Left ventricle myocardium superior (tissue), 1 donor: ENCODE measurements at places on chromosomes 7 and 10.

DNA sequence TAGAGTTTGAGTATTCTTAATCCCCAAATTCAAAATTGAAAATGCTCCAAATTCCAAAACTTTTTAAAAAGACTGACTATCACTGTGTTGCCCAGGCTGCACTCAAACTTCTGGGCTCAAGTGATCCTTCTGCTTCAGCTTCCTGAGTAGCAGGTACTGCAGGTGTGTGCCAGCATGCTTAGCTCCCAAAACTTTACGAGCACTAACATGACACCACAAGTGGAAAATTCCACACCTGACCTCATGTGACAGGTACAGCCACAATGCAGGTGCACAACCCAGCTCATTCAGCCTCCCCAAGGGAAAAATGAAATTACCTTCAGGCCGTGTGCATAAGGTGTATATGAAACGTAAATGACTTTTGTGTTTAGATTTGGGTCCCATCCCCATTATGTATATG, 16.5 kb downstream of the CDC123 start:
- no peak for DNase-seq

DNA sequence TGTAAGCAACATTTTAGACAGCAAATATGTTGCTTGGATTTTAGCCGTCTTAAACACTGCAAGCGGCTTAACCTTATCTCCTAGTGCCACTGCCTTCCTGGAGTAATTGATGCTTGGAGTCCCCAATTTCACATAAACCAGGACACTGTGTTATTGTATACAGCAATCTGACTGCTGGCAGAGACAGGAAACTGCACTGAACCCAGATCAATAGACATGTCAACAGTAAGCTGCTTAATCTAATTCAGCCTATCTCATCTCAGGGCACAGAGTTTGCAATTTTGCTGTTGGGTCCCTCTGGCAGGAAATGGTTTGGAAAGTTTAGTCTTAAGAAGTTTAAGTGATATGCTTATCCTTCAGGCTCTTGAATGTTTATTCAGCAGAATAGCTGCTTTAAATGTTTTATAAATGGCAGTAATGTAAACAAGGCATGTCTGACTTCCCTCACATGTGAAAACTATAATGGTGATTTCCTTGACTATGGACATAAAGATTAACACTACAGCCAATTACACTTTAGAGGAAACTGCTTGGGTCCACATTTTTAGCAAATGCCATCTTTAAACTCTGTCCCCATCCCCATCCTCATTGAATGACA, 598.6 kb downstream of the PARD3 start:
- no peak for DNase-seq

DNA sequence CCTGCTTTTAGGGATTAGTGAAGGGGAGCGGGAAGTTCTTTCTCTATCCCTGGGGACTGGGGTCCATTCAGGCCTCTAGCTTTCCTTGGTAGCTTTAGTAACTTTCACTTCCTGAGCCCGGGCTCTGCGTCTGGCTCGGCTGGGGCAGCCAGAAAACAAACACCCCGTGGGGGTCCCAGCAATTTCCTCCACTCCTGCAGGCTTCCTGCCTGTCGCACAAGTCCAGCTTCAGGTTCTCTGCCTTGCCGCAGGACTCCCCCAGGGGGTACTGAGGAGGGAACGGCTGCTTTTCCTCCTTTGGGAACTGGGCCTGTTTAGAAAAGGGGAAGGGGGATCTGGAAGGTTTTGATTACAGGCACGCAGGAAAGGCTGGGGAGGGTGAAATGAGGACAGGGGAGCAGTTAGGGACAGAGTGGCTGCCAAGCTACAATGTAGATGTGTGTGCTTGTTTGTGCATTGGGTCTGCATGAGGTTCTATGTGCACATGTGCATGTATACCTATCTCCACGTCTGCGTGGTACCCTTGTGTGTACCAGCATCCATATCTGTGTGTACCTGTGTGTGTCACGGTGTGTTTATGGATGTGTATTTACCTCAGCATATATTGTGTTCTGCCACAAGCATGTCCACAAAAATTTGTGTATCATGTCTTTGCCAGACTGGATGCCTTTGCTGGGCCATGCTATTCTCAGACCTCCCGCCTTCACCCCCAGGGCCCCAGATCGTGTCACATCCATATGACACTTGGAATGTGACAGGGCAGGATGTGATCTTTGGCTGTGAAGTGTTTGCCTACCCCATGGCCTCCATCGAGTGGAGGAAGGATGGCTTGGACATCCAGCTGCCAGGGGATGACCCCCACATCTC, 2.0 kb downstream of the KAZALD1 start:
- DNase-seq, result no peak

- no peak for DNase-seq
These were observed 151.2 kb downstream of the TPST1 start for GRCh38 chr7:66356277-66356721.

- DNase-seq, result no peak
These were observed 155.2 kb downstream of the MAGI2 start for GRCh38 chr7:79298145-79298760.

GRCh38 chr7:39978230-39978934, 28.3 kb downstream of the CDK13 start:
- no peak for DNase-seq

DNA sequence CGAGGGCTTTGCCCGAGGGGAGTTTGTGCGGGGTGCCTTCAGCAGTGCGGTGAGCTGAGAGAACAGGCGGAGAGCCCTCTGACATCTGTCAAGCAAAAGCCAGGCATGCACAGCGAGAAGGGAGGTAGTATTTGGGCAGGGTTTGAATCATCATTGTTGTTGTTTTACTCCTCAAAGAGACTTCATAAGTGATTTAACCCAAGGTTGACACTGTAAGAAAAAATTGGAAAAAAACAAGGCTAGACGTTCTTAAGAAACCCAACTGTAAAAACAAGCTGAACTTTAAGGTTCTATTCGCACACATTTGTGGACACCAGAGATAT, 1.3 kb downstream of the ADAM22 start:
- no peak for DNase-seq

DNA sequence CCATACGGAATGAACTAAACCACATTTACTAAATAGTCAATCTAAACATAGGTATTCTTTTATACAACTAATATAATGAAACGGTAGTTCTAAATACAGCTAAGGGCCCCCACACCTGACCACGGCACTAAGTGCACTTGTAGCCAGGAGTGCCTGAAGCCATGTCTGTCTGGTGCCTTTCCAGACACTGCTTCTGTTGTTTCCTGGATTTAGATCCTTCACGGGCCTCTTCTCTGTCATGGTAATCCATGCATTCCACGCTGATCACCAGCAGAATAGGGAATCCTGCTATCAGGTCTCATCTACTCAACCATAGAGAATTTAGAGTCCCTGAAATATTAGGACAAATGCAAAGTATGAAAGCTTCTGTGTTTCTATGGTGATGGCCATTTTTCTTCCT, 37.8 kb downstream of the OSBPL3 start:
- DNase-seq, result no peak

DNA sequence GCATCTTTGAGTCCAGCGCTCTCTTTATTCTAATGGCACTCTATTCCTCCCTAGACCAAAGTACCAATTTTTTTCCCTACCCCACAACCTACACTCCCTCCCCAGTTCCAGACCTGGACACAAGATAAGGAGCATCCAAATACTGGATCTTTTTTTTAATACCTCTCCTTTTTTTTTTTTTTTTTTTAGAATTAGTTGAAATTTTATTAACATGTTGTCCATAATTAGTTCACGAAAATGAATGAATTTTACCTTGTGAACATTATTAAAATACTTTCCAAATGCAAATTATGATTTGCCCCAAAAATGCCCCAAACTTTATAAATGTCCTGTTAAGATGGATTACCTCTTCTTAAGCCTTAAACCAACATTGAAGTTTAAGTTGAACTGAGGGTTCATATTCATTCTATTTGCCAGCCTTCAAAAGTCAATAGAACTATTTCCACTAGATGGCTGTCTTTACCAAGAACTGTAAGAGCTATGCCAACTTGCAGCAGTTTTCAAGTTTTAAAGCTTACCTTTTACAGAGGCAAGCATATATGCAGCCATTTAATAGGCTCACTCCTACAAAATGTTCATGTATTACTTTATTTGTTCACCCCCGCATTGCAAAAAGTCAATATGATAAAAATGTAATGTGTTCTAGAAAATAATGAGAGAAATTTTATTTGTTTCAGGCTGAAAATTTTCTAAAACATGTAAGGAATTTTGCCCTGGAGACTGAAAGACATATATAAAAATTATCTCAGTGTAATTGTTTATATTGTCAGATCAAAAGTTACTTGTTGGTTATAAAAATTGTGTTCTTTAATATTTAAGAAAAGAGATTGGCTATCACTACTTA, 39.7 kb upstream of the TNKS2 start:
- no peak for DNase-seq

- DNase-seq, result peak; percentile 98
These were observed at the start of gene MGMT for GRCh38 chr10:129466703-129467358. MGMT (plus strand) TSS chr10:129467241.

DNA sequence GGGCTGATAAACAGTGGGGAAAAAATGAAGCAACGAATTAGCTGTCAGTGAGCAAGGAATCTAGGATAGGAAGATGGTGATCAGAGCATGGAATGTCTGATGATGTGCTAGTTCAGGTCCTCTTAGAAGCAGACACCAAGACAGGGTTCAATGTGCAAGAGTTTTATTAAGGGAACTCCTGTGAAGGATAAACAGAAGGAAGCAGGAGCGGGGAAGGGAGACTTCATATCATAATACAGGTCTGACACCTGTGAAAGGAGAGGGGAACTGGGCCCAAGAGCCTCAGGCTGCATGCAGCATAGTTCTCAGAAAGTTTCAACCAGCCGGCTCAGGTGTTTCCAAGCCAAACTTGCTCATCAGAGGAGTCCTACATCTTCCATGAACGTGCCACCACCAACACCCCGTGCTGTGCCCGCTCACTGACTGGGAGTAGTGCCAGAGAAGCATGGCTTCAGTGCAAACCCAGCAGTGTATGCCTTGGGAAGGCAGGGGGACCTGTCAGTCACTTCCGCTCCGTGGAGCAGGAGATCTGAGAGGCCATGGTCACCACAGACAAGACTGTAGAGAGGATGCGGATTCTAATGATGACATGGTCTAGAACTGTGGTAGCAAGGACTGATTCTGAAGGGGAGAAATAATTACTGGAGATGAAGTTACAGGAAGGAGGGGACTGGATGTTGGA, 45.8 kb downstream of the ZNF800 start:
- DNase-seq, result no peak

DNA sequence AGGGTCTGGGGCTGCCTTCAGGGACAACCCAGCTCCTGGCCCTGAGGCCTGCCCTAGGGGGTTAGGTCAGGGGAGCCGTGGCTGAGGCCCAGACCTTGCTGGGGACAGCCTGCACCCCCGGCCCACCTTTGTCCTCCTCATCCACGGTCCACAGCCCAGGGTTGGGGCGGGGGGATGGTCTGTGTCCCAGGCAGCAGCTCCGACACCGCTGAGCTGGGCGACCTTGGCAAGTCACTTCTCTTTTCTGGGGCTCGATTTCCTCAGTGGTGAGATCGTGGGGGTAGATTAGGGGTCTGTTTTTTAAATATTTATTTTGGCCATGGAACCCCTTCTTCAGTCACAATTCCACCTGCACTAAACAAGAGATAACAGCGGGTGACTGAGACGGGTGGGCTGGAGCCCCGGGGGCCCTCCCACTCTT, 30.9 kb downstream of the DNAJB12 start:
- DNase-seq, result peak; percentile 32

GRCh38 chr10:103241262-103242011, 4.2 kb upstream of the RPEL1 start:
- DNase-seq, result no peak

DNA sequence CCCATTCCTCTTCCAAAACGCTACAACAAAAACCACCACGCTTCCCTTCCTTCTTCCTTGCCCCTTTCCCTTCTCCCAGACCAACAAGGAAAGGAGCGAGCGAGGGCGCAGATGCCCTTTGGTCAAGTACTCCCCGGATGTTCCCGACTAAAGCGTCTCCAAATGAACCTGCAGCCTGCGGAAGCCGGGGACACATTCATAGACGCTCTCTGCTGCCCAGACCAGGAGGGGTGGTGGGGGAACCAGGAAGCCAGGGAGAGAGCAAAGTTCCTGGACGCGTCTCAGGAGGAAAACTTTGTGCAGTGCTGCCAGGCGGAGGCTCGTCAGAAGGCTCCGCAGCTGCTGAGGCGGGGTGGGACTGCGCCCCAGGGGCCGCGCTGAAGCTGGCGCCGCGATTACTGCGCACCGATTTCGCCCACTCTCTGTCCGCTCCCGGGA, 754 bp downstream of the SEMA3D start:
- peak; percentile 31 for DNase-seq

GRCh38 chr7:77783545-77783944, 14.7 kb downstream of the TMEM60 start:
- no peak for DNase-seq

- DNase-seq, result no peak
These were observed 109.8 kb upstream of the NOBOX start for GRCh38 chr7:144513334-144513733.

- no peak for DNase-seq
These were observed 78.5 kb downstream of the SORBS1 start for GRCh38 chr10:95482501-95483233.
